ENCODE measurements at places on chromosomes 11 and 22.

- H3K4me1 ChIP-seq = no peaks in the 10 kb centered on the region
- DNase-seq = no peak
- no peak overlapping the region for H3K27ac ChIP-seq
- H3K27me3 ChIP-seq = no peaks in the 10 kb centered on the region
Observed at GRCh38 chr22:49760280-49760629, 67.4 kb downstream of the BRD1 start.

- no peaks in the 10 kb centered on the region for H3K36me3 ChIP-seq
- peaks cover 13% of the 10 kb centered on the region for H3K4me1 ChIP-seq
- peak overlapping the region; percentile 90 for H3K4me3 ChIP-seq
- H3K27me3 ChIP-seq = peaks cover 7% of the 10 kb centered on the region
Observed at GRCh38 chr22:46538814-46539160, 1.4 kb upstream of the CELSR1 start.

DNA sequence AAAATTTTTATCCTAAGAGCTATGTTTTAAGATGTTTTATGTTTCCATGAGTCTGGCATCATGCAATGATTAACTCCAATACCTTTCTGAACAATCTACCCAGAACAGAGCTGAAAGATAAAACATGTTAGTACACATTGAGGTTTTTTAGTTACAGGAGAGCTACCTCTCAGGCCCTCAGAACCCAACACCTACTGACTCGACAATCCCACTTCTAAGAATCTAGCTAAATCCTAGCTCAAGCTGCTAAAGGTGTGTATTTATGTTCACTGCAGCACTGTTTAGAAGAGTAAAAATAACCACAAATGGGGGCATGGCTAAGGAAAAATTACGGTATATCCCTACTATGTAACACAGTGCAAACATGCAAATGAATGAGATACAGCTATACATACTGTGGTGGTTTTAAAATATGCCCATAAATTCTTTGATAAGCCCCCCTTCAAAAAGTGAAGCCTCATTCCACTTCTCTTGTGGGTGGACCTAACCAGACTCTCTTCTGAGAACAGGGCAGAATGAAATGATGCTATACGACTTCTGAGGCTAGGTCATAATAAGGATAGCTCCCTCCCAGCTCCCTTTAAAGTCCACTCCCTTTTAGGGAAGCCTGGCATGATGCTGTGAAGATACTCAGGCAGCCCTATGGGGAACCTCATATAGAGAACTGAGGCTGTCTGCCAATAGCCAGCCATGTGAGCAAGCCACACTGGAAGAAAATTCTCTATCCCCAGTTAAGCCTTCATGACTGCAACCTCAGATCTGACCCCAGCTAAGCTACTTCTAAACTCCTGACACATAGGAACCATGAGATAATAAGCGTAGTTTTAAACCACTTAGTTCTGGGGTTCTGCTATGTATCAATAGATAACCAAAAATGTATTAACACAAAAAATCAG lies 29.5 kb downstream of the TMEM123 start:
- H3K4me1 ChIP-seq = peaks cover 6% of the 10 kb centered on the region
- H3K36me3 ChIP-seq = no peaks in the 10 kb centered on the region
- H3K4me3 ChIP-seq = no peak overlapping the region
- no peaks in the 10 kb centered on the region for H3K27me3 ChIP-seq

GRCh38 chr22:36359470-36359996 lies 28.2 kb downstream of the MYH9 start:
- no peaks in the 10 kb centered on the region for H3K27me3 ChIP-seq
- H3K36me3 ChIP-seq = no peaks in the 10 kb centered on the region
- H3K4me1 ChIP-seq = peaks cover 46% of the 10 kb centered on the region
- no peak for DNase-seq

DNA sequence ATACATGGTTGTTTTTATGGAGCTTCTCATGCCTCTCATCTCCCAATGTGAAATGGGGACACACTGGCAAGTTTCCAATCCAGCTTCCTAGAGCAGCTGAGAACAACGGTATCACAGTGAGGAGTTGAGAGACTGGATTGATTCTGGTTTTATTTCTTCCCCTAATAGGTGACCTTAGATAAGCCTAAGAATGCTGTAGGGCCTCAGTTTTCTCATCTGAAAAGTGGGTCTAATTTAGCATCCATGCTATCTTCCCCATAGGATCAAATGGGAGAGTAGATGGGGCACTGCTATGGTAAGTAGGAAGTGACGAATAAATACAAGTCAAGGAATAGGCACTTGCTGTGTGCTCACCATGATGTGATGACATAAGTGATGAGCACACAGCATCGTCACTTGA lies 61.1 kb upstream of the PHOX2A start:
- H3K4me3 ChIP-seq = no peak overlapping the region
- no peak for DNase-seq
- H3K36me3 ChIP-seq = no peaks in the 10 kb centered on the region

- no peak for DNase-seq
- no peaks in the 10 kb centered on the region for H3K36me3 ChIP-seq
- H3K27ac ChIP-seq = no peak overlapping the region
- no peak overlapping the region for H3K4me3 ChIP-seq
- H3K27me3 ChIP-seq = no peaks in the 10 kb centered on the region
Observed at GRCh38 chr11:19458231-19458630, 217.5 kb upstream of the E2F8 start.

- H3K27me3 ChIP-seq = no peaks in the 10 kb centered on the region
- peak overlapping the region; percentile 96 for H3K27ac ChIP-seq
- DNase-seq = no peak
- no peaks in the 10 kb centered on the region for H3K36me3 ChIP-seq
- H3K4me1 ChIP-seq = peaks cover 37% of the 10 kb centered on the region
- no peak overlapping the region for H3K4me3 ChIP-seq
Observed at GRCh38 chr11:73158356-73159051, 16.4 kb upstream of the FCHSD2 start.

DNA sequence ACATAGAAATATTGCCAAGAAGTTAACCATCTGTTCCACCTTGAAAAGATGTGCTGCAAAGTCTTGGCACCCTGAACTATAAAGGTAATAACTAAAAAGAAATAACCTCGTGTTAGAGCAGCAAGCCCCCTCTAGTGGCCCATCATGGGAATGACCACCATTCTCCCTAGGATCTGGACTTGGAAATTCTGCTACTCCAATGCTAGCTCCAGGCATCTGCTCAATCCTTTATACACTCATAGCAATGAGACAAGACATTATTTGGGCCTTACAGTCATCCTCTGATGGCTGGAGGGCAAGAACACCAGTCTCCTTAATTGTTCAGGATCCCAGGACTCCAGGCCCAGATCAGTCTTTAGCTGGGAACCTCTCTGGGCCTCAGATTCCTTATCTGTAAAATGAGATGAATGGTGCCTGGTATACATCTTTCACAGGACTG lies 76.0 kb downstream of the CWC15 start:
- no peak overlapping the region for H3K4me3 ChIP-seq
- no peaks in the 10 kb centered on the region for H3K4me1 ChIP-seq
- DNase-seq = peak; percentile 67
- no peaks in the 10 kb centered on the region for H3K36me3 ChIP-seq

DNA sequence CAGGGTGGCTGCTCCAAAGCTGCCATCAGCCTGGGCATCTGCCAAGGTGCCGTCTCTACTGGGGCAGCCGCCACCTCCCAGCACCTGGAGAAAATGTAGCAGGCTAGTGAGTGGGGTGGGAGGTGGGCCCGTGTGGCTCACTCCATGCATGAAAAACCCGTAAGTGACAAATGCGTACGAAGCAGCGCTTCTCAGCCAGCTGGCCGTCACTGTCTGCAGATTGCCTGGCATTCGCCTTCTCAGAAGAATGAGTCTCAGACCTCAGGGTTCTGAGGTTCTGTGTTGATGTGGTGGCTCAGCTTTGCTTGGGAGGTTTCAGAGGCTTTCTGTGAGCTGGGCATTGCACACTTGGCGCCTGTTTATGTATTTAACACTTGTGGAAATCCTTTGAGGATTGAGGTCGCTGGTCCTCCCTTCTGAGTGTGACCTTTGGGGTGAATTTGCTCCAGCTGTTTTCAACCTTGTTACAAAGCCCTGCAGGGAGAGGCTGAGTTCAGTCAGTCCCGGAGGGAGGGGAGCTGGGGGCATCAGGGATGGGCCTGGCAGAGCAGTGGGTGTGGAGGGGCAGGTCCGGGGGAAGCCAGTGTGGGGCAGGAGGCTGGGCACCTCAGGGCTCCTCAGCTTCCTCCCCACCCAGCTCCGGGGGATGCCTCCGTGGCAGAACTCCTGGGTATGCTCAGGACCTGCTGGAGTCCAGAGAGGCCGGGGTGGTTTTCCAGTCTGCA lies 977.0 kb downstream of the TBC1D22A start:
- no peak overlapping the region for H3K4me3 ChIP-seq
- DNase-seq = no peak
- H3K27ac ChIP-seq = no peak overlapping the region

GRCh38 chr11:32935462-32936029 lies 42.9 kb downstream of the QSER1 start:
- peaks cover 45% of the 10 kb centered on the region for H3K36me3 ChIP-seq
- no peak for DNase-seq
- H3K27me3 ChIP-seq = no peaks in the 10 kb centered on the region
- H3K27ac ChIP-seq = no peak overlapping the region
- H3K4me1 ChIP-seq = no peaks in the 10 kb centered on the region
- H3K4me3 ChIP-seq = no peak overlapping the region

DNA sequence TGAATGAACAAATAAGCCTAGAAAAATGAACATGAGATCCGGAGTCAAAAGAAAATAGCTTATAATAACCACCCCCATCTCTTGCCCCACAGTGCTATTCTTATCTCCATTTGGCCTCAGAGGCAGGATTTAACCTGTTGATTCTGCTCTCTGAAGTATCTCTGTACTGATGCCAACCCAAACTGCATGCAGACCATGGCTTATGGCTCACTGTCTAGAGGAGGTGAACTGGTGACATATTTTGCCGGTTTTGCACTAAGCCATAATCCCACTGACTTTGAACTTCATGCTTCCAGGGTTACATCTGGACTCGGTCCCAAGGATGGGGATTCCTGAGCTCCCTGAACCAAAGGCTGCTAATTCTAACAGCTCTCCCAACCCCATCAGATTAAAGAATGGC lies 397.1 kb downstream of the TENM4 start:
- no peak overlapping the region for H3K27ac ChIP-seq
- H3K27me3 ChIP-seq = no peaks in the 10 kb centered on the region
- no peaks in the 10 kb centered on the region for H3K36me3 ChIP-seq
- H3K4me1 ChIP-seq = peaks cover 6% of the 10 kb centered on the region

DNA sequence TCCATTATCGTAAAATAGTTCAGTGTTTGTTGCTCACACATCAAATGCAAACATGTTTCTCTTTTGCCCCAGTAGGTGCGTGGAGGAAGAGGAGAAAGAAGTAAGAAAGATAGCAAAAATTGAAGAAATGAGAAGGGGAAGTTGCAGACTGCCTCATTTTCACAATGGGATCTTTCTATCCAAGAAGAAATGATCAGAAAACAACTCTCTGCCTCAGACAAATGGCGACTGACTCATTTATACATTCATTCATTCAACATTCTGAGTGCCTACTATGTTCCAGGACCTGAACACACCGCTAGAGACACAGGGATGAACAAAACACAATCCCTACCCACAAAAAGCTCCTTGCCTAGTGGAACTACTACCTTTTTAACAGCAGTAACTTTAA lies 367 bp downstream of the HPS5 start:
- H3K4me3 ChIP-seq = peak overlapping the region; percentile 62
- peaks cover 12% of the 10 kb centered on the region for H3K4me1 ChIP-seq
- no peak for DNase-seq
- H3K36me3 ChIP-seq = no peaks in the 10 kb centered on the region
- H3K27me3 ChIP-seq = no peaks in the 10 kb centered on the region

DNA sequence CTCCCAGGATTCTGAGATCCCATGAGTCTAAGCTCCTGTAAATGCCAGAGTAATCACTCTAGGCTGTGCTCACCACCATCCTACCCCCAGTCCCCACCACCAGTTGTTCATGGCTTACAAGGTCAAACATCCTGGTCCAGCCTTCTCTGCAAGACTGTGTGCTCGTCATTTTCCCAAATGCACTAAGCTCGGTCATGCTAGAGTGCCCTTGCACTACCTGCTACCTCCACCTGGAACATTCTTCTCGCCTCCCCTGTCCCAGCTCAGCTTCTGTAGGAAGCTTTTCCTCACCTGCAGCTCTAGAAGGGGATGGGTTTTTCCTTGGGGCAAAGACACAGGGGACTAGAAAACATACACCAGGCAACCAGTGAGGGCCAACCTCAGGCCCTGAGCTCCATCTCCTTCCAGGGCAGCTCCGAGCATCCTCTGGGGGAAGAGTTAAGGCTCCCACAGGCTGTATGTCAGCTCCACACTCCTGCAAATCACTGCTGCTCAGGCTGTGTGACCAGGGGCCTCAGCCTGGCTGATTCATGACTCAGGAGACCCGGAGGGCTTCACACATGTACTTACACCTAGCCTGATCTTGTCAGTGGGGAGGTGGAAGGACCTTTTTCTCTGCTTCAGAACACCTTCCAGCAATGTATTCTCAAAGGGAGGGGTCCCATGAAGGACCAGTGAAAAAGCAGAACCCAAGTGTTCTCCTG lies 37.2 kb upstream of the CSNK2A3 start:
- no peaks in the 10 kb centered on the region for H3K27me3 ChIP-seq
- no peak overlapping the region for H3K27ac ChIP-seq
- H3K4me1 ChIP-seq = no peaks in the 10 kb centered on the region

GRCh38 chr11:32462011-32462690 lies 26.8 kb upstream of the WT1 start:
- no peak for DNase-seq
- H3K36me3 ChIP-seq = no peaks in the 10 kb centered on the region
- no peak overlapping the region for H3K4me3 ChIP-seq

GRCh38 chr11:101459020-101459419 lies 124.8 kb downstream of the TRPC6 start:
- no peaks in the 10 kb centered on the region for H3K4me1 ChIP-seq
- no peaks in the 10 kb centered on the region for H3K36me3 ChIP-seq
- DNase-seq = no peak
- no peaks in the 10 kb centered on the region for H3K27me3 ChIP-seq

DNA sequence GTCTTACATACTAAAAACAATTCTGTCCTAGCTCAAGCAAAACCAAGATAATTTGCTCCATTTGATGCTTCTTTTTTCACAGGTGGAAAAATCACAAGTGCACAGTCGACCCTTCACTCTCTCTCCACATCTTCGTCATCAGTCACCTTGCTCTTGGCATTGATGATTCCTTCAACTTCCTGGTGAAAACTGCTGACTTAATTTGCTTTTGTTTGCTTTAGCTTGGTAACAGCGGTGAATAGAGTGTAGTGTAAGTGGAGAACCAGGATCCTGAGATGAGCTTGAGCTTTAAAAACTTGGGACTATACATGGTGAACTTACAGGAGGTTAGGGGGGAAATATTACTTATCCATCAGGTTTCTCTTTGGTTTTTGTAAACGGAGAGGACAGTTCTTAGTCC lies 331.1 kb upstream of the ARHGAP42 start:
- H3K27me3 ChIP-seq = no peaks in the 10 kb centered on the region
- H3K36me3 ChIP-seq = no peaks in the 10 kb centered on the region
- H3K27ac ChIP-seq = no peak overlapping the region
- no peaks in the 10 kb centered on the region for H3K4me1 ChIP-seq
- no peak for DNase-seq
- no peak overlapping the region for H3K4me3 ChIP-seq

GRCh38 chr11:16587670-16588069 lies 150.8 kb upstream of the C11orf58 start:
- no peaks in the 10 kb centered on the region for H3K36me3 ChIP-seq
- H3K27me3 ChIP-seq = peaks cover 2% of the 10 kb centered on the region
- H3K4me1 ChIP-seq = no peaks in the 10 kb centered on the region
- no peak for DNase-seq
- H3K27ac ChIP-seq = no peak overlapping the region
- no peak overlapping the region for H3K4me3 ChIP-seq

Data from cardiac muscle cell (in vitro differentiated cells and primary cell).